Fibroblast of skin of left biceps (primary cell): ENCODE measurements at places on chromosomes 2 and 18.

GRCh38 chr2:84546551-84546950 is 30.3 kb downstream of the DNAH6 start:
- DNase-seq = no peak

GRCh38 chr2:81250270-81250669 is 945.7 kb upstream of the LRRTM1 start:
- DNase-seq = no peak

DNA sequence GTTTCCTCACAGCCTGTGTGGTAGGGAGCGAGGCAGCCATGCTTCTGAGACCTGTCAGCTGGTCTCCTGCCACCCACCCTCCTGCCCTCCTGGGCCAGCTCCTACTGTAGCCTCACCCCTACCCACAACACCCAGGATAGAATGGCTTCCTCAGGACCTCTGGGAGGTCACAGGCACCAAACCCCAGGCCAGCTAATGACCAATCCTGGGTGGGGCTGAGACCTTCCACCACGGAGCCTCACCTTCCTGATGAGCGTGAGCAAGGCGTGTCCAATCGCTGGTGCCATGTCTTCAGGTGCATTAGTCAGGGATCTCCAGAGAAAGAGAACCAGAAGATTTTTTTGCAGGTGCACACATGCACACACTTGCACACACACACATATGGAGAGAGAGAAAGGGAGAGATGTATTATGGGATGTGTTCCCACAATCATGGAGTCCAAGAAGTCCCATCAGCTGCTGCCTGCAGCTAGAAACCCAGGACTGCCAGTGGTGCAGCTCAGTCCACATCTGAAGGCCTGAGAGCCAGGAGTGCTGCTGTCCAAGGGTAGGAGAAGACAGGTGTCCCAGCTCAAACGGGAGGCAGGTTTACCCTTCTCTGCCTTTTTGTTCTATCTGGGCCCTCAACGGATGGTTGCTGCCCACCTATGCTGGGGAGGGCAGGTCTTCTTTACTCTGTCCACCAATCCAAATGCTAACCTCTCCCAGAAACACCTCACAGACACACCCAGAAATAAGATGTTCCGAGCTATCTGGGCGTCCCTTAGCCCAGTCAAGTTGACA is 70.4 kb upstream of the HDAC4 start:
- no peak for DNase-seq

- DNase-seq = no peak
These were observed 96.0 kb upstream of the CRACDL start for GRCh38 chr2:99032001-99032400.

DNA sequence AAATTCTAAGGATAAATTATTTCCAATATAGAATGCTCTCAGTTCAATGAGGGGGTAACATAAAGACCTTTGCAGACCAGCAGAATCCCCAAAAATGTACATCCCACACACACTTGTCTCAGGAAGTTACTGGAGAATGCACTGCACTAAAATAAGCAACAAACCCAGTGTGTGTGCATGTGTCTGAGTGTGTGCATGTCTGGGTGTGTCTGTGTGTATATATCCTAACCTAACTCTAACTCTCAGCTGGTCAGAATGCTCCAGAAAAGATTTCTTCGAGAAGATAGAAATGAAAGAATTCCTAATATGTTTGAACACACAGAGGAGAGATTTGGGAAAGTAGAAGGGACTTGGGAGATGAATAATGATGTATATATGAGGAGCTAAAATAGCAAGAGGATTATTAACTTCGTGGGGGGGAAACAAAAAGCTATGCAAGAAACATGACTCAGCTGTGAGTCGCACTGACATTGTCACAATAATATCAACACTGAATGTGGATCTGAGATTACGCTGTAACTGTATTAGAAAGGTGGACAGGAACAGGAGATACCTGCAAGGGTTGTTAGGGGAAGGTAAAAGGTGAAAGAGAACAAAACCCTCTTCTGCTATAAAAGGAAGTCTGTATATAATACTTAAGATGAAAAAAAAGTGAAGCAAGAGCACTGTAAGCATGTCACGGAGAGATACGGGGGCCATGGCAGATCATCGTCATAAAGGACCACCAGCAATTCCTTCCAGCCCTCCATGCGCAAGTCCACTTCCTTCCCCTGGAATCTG is 11.1 kb downstream of the COLEC12 start:
- peak; percentile 68 for DNase-seq

- DNase-seq = no peak
These were observed 26.7 kb downstream of the COLEC12 start for GRCh38 chr18:473802-474201.

- no peak for DNase-seq
These were observed 303.2 kb upstream of the MC4R start for GRCh38 chr18:60675801-60676200.
